ENCODE measurements at places on chromosomes 12 and 14. TPM values are rescaled to one million over a fixed set of nuclear protein-coding genes. Genes with fewer than 3 reads are reported as not detected.
A peak's percentile ranks its signal among the peaks of the same experiment; 100 is the strongest.

GRCh38 chr12:105798256-105798845 lies 340.4 kb downstream of the NUAK1 start:
- DNase-seq = no peak

MYL2 gene
- not detected for total RNA-seq

ADCK1 gene
- total RNA-seq = 4.9 TPM

DNA sequence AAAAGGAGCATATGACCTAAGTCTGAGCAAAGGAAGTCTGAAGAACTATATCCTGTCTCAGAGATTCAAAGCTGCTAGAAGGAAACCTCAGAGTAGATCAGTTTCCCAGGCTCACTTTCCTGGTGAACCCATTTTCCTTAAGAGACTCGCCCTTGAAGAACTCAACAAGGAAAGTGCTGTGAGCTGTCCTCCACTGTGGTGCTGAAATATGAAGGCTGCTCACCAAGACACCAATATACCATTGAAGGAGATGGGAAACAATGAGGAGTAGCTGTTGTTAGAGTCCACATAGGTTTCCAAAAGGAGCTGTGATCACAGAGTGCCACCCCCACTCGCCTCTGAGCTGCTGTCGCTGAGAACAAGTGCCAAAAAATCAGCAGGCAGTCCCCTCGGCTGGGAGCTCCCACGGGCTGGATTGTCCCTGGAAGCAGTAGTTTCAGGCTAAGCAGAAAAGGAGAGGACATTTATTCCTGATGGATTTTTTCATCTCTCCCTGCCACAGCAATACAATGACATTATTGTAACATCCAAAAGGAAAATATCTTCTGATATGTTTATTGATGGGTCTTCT lies 282.1 kb downstream of the RPS29 start:
- DNase-seq = peak; percentile 2
